Stimulated activated CD4-positive, alpha-beta T cell treated with anti-CD3 and anti-CD28 coated beads, Interleukin-2, amount 100 ng/mL, for 4 hours (primary cell): ENCODE measurements at places on chromosomes 3 and 15.

DNA sequence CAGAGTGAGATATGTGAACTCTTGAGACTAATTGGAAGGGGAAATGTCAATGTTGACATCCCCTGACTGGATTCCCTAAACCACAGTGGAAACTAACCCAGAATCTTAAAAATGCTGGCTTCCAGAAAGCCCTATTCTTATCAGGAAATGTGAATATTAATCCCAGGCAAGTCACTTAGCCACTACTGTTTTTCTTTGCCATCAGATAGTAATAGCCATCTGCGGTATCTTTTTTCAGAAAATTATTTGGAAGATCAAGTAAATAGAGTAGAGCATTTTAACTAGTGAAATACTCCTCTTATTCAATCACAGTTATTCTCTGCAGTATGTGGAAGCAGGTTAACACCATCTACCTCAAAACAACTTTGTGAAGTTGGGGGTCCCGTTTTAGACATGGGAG is 318.9 kb downstream of the RORA start:
- DNase-seq: no peak

- DNase-seq: no peak
Observed at GRCh38 chr3:71753701-71754609, at the start of gene GPR27. TSS of gene GPR27 (plus strand) at chr3:71753855. CDS start at chr3:71754050, 195 bp downstream.

DNA sequence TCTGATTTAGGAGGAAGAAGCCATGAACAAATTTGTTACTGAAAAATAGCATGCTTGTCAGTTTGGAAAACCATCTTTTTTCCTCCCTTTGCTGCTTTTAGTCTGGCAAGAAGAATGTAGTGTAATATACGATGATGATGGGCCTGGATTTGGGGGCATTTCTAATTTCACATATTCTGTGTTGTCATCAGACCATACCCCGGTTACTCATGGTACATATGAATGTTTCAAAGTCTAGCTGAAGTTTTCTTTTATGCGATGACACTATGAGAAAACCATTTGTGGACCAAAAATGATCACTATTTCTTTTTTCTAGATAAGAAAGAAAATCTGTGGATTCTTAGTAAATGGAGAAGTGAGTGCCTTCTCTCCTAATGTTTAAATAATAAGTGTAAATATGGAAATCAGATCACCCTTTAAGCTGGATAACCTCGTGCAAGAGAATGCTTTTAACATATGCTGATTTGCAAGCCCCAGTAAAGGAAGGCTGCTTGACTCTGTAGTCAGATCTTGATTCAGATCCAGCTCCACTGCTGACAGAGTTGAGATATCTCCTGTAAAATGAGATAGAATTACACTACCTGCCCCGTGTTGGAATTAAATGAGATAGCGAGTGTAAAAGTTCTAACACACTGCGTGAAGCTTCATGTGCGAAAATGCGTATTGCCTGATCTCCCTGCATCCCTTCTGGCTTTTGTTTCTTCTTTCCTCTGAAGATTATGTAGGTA is 3.0 kb downstream of the MEF2A start:
- no peak for DNase-seq

DNA sequence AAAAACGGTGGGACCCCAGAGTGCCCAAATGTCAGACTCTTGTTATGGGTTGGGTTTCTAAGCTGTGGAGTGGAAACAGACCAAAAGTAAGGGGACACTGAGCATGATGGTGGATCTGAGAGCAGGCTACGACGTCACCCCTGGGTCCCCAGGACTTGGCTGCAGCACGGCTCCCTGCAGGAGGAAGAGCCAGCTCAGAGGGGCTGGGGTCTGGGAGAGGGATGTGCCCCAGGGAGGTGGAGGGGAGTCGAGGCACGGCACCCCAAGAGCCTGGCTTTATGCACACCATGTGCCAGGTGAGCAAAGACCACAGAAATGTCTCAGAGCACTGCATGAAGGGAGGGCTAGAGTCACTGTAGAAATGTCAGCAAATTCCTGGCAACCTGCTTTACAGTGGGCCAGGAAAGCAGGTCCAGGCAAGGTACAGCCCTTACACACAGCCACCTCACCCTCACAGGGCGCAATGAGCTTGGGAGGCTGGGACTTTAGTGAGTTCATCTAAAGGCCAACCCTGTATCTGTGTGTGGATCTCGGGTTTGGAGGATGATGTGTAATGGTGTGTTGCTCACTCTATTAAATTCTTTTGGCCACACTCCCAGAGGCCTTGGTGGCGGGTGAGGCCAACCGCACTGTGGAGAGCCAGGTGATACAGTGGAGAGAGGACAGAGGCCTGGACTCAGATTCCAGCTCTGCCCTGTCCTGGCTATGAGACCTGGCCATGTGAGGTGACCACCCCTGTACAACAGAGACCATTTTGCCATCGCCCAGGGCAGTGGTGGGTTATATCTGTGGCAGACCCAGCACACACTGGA is 14.1 kb downstream of the CTSH start:
- no peak for DNase-seq

- DNase-seq: no peak
Observed at GRCh38 chr3:17938313-17938712, 195.9 kb upstream of the TBC1D5 start.

- no peak for DNase-seq
Observed at GRCh38 chr15:62899090-62899493, 143.5 kb upstream of the TPM1 start.

DNA sequence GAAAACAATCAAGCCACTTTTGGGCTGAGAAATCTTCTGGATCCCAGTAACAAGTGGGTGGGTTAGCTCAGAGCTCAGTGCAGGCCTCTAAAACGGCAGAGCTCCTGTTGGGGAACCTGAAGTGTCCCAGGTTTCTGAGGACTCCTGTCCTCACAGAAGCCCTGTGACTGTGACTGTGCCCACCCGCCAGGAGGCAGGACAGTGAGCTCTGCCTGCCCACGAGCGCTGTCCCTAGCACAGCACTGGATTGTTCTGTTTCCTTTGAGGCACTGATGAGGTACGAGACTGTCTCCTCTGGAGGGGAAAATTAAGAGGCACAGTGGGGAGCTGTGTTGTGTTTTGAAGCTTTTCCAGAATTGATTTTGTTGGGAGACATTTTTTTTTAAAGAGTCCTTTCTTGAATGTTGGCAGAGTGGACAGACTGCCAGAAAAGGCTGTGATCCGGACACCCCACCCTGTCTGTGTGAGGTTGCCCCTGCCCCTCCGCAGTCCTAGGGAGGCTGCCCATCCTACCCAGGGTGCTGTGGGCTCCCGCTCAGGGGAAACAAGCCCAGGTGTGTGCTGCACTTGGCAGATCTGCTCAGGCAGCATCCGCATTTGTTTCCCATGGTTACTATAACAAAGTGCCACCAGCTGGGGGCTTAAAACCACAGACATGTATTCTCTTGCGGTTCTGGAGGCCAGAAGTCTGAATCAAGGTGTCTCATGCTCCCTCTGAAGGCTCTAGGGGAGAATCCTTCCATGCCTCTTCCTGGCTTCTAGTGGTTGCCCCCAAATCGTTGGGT is 66.6 kb upstream of the LARS2 start:
- DNase-seq: no peak

DNA sequence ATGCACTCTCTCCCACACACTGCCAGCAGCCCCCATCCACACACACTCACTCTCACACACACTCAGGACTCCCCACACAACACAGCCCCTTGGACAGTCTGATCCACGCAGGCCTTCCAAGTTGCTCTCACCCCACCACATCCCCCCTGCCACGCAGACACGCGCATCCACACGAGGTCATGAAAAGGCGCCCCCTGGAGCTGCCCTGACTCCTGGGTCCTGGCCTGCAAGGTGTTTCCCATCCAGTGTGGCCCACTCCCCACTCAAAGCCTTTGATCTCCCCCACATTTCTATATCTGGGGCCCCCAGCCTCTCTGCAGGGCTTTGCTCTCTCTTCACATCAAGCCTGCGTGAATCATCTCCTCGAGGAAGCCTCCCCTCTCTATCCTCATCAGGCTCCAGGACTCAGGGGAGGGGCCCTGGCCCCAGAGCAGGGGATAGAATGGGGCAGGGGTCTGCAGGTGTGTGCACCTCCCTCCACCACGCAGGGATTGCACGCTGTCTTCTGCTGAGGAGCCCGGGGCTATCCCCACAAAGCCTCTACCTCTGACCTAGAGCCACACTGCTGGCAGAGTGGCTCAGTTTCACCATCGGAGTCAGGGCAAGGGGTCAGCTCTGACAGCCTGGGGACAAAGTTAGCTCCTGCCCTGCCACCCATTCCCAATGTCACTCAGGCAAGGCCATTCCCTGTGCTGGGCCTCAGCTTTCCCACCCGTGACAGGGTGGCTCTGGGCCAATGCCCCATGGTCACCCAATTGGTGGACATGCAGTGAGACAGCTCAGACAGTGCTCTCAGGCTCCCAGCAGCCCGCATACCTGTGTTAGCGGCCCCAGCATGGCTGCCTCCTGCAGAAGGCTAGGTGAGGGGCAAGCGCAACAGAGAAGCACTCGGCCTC is 6.4 kb downstream of the MYL3 start:
- no peak for DNase-seq

GRCh38 chr3:28287046-28287445 is 45.6 kb downstream of the CMC1 start:
- no peak for DNase-seq

DNA sequence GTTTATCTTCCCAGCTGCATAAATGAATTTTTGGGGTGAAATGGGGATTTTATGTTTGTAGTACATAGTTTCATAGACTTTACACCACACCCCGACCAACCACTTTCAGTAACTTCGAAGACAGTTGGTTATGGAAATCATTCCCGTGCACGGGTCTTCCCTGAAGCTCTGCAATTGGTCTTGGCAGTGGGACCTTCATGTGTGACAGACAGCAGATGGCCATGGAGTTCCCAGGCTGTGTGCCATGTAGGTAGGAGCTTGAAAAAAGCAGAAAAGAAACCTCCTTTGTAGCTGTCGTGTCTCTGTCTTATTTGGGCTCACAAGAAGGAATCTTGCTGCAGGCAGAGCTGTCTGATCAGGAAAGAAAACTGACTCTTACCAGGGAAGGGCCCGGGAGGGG is 25.9 kb downstream of the EXOG start:
- no peak for DNase-seq

GRCh38 chr3:31622636-31623288 is 90.0 kb downstream of the STT3B start:
- DNase-seq: no peak

DNA sequence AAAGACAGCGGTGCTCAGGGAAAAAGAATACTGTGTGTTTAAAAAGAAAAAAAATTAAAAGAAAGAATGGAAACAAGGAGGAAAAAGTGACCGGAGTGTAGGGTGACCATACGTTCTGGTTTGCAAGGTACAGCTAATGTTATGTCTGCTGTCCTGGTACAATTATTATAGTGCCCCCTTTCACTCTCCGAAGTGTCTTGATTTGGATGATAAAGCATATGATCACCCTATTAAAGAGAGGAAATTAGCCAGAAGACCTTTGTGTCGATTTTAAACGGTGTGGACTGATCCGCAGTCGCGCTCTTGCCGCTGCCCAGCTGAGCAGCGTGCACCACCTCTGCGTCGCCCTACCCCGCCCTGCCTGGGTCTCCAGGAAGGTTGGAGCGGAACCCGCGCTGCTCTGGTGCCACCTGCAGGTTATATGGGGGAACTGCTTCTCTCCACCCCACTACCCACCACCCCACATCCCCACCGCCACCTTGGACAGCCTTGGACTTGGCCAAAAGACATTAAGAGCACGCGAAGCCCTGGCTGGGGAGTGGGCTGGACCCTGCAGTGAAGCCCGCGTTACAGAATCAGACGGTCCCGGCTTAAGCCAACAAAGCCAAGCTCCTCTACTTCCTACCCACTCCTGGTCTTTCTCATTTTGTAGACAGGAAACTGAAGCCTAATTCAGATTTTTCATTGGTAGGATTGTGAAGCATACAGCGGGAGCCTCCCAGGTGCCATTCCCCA is 41.2 kb upstream of the UBE2Q2 start:
- DNase-seq: peak; percentile 68

- no peak for DNase-seq
Observed at GRCh38 chr3:150005243-150006112, 34.8 kb upstream of the PFN2 start.

DNA sequence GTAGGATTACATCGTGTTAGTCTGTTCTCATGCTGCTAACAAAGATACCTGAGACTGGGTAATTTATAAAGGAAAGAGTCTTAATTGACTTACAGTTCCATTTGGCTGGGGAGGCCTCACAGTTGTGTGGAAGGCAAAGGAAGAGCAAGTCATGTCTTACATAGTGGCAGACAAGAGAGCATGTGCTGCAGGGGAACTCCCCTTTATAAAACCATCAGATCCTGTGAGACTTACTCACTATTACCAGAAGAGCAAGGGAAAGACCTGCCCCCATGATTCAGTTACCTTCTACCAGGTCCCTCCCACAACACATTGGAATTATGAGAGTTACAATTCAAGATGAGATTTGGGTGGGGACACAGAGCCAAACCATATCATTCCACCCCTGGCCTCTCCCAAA is 3.4 kb downstream of the SLC25A26 start:
- DNase-seq: peak; percentile 10

- no peak for DNase-seq
Observed at GRCh38 chr15:81303244-81304225, 20.4 kb downstream of the STARD5 start.

DNA sequence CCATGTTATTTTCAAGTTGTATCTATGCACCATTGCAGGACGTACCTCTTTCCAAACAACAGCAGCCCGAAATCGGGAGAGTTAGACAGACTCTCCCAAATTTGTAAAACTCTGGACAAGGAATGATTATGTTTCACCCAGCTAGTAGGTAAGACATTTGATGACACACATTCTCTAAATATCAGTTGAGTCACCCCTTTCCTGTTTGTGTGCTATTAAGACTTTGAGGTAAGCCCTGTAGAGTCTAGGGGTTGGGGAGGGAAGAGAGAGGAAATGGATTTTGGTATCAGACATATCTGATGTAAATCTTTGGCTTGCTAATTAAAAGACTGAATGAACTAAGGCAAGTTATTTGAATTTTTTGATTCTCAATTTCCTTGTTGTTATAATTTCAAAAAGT is 999.0 kb downstream of the TUSC7 start:
- DNase-seq: no peak

DNA sequence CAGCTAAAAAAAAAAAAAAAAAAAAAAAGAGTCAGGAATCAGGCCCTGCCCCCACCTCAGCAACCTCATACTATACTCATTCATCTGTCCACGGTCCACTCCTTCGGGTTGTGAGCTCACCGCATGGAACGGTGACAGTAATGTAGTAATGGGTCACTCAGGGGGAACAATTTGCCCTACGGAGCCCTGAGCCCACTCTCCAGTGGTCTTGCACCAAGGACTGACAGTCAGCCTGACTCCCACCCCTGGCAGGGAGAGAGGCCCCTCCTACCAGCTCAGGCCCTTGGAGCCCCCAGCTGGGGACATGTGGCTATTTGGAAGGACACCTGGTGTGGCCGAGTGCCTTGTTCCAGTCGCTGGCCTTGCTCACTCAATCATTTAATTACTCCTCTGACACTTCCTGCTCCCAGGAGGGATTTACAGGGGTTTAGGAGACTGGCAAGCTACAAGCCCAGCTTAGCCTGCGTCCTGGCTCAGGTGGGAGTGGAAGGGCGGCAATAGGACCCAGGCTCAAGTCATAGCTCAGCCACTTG is 19.9 kb upstream of the CACNA2D2 start:
- DNase-seq: no peak

DNA sequence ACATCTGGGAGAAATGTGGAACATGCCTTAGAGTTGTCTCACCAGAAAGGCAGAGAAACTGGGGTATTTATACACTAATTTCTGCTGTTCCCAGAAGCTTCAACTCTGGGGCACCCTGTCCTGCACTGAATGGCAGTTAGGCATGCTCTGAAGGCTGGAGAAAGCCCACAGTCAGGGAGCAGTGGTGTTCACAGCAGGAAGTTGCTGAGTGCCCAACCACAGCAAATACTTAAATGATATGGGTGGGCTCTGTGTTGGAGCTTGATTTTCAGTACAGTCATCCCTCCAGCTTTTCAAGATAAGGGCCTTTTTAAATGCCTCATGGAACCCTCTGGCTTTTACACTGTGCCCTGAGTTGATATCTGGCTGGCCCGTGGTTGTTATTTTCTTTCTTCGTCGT is 38.7 kb upstream of the RASGRF1 start:
- DNase-seq: no peak
